MCF 10A (cell line): ENCODE measurements at places on chromosomes 7 and 10. TPM values are rescaled to one million over a fixed set of nuclear protein-coding genes. Genes with fewer than 3 reads are reported as not detected.
A peak's percentile ranks its signal among the peaks of the same experiment; 100 is the strongest.

GRCh38 chr10:130924138-130924819 lies 387.2 kb downstream of the TCERG1L start:
- no peaks in the 10 kb centered on the region for H3K4me1 ChIP-seq
- no peak overlapping the region for H3K27ac ChIP-seq
- no peaks in the 10 kb centered on the region for H3K36me3 ChIP-seq

The PLXDC2 gene
- 10.6 and 23.3 TPM in 2 replicates for total RNA-seq

GRCh38 chr10:129233351-129234148 lies 233.5 kb upstream of the MGMT start:
- no peak overlapping the region for H3K4me3 ChIP-seq
- no peaks in the 10 kb centered on the region for H3K27me3 ChIP-seq
- no peaks in the 10 kb centered on the region for H3K4me1 ChIP-seq
- H3K36me3 ChIP-seq = no peaks in the 10 kb centered on the region

The RSPH10B gene
- 0.10 and 0.84 TPM in 2 replicates for total RNA-seq

DNA sequence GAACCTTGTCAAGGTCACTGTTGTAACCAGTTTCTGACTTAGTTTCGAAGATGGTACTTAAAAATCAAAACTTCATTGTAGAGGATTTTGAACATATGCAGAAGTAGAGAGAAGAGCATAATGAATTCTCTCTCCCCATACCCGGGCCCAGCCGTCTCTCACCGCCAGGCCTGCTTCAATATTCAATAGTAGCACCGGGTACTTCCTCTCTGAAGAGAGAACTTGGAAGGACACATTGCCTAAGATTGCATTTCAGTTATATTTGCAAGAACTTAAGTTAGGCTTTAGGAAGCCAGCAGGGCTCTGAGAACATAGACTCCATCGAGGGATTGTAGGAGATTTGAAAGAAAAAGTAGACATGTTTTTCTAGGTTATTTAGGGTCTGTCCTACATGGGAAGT lies 19.1 kb downstream of the LMTK2 start:
- no peak overlapping the region for H3K4me3 ChIP-seq
- H3K27me3 ChIP-seq = no peaks in the 10 kb centered on the region
- DNase-seq = no peak

DNA sequence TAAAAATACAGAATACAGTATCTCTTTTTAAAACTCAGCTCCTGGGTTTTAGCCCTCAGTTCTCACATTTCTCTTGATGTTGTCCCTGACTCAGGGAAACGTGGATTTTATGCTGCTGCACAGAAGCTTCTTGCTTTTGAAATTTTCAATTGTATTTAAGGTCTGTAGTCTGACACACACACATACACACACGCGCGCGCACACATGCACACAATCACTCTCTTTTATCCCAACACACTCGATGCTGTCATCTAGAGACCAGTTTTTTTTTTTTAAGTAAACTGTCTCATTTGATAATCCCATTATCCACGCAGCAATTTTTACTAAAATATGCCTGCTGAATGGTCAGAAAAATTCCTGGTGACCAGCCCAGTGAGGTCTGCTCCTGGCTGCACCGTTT lies 108.6 kb downstream of the KMT2E start:
- H3K4me1 ChIP-seq = no peaks in the 10 kb centered on the region
- H3K27me3 ChIP-seq = no peaks in the 10 kb centered on the region
- DNase-seq = no peak
- no peak overlapping the region for H3K4me3 ChIP-seq
- peaks cover 50% of the 10 kb centered on the region for H3K36me3 ChIP-seq
- H3K27ac ChIP-seq = no peak overlapping the region

The ANXA8 gene
- total RNA-seq = 47.3 and 103 TPM in 2 replicates

The UPK3BL2 gene
- total RNA-seq = 17.4 and 20.0 TPM in 2 replicates

DNA sequence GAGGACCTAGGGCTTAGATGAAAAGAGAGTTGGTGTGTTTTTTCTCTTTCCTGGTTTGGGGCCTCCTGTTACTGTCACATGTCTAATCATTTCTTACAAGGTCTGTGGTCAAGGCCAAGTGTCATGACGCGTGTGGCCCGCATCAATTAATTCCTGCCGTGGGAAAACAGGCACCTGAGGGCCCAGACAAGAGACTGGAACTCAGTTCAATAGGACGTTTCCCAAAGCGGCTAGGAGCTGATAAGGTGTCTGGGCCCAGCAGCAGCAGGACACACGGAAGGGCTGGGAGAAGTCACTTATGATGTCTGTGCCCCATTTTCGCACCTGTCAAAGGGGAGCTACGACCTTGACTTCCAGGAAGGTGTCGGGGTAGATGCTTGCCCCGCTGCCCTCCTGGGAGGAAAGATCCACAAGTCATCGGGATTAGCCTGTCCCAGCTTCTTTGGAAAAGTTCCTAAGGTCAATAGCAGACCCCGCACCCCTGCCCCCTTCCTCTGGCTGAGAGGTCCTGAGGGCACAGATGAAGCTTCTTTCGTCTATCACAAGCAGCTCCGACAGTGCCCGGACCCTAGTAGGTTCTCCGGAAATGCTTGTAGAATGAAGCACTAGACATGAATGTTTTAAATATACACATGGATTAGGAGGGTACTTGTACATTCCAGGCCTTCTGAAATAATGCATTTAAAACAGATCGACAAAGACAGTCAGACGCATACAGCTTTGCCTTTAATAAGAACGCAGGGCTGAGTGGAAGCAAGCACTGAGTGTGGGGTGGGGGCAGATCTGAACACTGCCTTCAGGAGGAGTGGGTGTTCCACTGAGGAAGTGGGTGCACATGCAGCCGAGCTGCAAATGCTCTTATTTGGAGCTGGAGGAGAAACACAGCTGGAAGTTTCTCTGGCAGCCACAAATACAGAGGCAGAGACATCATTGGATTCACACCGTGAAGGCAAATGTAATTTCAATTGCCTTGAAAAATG lies 237.5 kb upstream of the GRB10 start:
- no peak overlapping the region for H3K4me3 ChIP-seq
- no peaks in the 10 kb centered on the region for H3K27me3 ChIP-seq
- H3K4me1 ChIP-seq = peaks cover 7% of the 10 kb centered on the region

- no peaks in the 10 kb centered on the region for H3K27me3 ChIP-seq
- no peak overlapping the region for H3K4me3 ChIP-seq
- H3K27ac ChIP-seq = no peak overlapping the region
- no peaks in the 10 kb centered on the region for H3K36me3 ChIP-seq
Measured at GRCh38 chr7:156589808-156590207, 50.8 kb upstream of the RNF32 start.

GRCh38 chr7:113209449-113210203 lies 91.3 kb upstream of the SMIM30 start:
- peaks cover 6% of the 10 kb centered on the region for H3K4me1 ChIP-seq
- H3K27ac ChIP-seq = no peak overlapping the region
- H3K27me3 ChIP-seq = no peaks in the 10 kb centered on the region
- DNase-seq = peak; percentile 12
- H3K36me3 ChIP-seq = no peaks in the 10 kb centered on the region
- H3K4me3 ChIP-seq = no peak overlapping the region

The ADIRF gene
- total RNA-seq = 60.3 and 89.0 TPM in 2 replicates

The PDK4 gene
- 1.2 and 1.3 TPM in 2 replicates for total RNA-seq

DNA sequence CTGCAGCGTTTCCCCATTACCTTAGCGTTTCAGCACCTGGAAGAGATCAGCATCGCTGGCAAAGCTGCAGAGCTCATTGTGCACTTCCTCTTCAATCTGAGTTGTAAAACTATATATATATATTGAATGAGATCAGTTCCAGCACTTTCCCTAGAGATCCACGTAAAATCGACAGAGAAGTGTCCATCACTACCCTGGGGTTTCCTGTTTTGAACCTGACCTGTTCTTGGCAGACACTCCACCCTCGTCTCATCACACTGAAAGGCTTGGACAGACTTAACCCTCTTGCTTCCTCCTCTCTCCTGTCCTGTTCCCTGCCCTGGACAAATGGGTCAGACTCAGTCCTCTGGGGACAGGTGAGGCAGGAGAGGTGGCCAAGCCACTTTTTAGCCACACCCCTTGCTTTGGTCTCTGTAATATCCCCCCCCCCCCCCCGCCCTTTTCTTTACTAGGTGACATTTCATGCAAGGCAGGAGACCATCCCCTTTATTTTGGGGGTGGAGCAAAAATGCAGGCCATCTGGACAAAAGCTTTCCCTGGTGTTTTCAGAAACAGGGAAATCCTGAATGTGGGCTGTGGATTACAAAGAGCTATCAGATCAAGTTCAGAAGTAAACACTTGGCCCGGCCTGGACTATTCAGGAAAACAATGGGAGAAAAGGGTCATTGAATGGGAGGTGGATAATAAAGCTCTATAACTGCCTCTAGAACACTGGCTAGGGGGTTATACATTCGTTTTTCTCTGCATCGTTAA lies 83.7 kb upstream of the KDM7A start:
- no peak overlapping the region for H3K27ac ChIP-seq
- no peaks in the 10 kb centered on the region for H3K36me3 ChIP-seq
- peaks cover 13% of the 10 kb centered on the region for H3K27me3 ChIP-seq

The SYT15 gene
- total RNA-seq = 0.79 and 0.84 TPM in 2 replicates
